ENCODE measurements at places on chromosomes 3 and 15.
A peak's percentile ranks its signal among the peaks of the same experiment; 100 is the strongest.

- DNase-seq, result no peak
Observed at GRCh38 chr3:188108703-188109412, 45.1 kb upstream of the LPP start.

DNA sequence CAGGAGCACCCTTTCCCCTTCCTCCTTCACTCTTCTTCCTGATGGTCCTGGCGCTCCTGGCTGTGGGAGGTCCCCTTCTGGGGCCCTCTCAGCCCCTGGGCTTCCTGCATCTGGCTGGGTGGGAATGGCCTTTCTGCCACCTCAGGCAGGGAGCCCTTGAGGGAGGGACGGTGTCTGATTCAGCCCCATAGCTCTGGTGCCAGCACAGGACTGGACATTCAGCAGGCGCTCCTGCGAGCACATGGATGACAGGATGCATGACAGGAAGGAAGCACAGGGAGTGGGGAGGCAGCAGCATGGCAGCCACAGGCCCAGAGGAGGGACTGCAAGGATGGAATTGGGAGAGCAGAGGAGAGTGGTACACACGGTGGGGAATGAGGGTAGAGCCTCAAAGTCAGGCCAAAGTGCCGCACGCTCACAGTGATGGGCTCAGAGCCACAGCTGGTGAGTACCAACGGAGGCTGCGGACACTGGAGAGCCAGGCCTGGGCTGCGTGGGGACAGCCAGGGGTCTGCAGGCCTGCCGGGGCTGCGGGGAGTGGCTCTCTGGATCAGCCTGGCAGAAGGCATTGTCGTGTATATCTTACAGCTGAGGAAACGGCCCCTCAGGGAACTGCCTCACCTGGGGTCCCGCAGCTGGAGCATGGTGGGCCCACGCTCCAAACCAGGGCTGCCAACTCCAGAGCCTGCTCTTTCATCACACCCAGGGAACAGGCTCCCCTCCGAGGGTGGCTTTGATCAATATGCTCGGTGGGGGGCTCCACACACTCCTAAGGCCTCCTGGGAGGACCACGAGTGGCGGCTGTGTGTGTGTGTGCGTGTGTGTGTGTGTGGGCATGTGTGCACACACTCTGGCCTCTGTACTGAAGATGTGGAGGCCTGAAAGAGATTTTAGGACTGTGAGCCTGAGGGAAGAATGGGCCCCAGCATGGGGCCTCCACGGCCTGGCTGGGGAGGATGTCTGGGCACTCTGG lies 51.4 kb upstream of the CTSH start:
- DNase-seq, result no peak

DNA sequence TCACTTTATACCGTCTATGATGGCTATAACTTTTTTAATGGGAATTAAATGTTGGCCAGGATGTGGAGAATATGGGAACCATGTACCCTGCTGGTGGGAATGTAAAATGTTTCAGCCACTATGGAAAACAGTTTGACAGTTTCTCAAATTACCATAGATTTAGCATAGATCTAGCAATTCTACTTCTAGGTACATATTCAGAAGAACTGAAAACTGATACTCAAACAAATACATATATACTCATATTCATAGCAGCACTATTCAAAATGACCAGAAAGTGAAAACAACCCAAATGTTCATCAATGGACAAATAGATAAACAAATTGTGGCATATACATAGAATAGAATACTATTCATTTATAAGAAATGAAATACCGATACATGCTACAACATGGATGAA lies 539.4 kb downstream of the IGSF11 start:
- DNase-seq, result no peak

- peak; percentile 35 for DNase-seq
Observed at GRCh38 chr3:128316481-128316891, 150.2 kb downstream of the DNAJB8 start.

GRCh38 chr15:60316961-60317360 lies 80.8 kb downstream of the ANXA2 start:
- no peak for DNase-seq

DNA sequence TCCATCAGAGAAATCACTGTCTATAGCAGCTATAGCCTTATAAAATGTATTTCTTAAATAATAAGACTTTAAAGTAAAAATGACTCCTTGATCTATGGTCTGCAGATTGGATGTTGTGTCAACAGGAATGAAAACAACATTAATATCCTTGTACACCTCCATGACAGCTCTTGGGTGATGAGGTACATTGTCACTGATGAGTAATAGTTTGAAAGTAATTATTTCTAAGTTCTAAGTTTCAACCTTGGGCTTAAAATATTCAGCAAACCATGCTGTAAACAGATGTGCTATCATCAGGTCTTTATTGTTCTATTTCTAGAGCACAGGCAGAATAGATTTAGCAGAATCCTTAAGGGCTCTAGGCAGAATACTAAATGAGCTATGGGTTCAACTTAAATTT lies 568.2 kb upstream of the BCHE start:
- no peak for DNase-seq

GRCh38 chr15:99326235-99326634 lies 75.0 kb downstream of the LRRC28 start:
- no peak for DNase-seq

GRCh38 chr3:152459572-152459971 lies 190.8 kb downstream of the MBNL1 start:
- DNase-seq, result no peak

- DNase-seq, result no peak
Observed at GRCh38 chr15:101329867-101330380, 34.9 kb upstream of the SNRPA1 start.

DNA sequence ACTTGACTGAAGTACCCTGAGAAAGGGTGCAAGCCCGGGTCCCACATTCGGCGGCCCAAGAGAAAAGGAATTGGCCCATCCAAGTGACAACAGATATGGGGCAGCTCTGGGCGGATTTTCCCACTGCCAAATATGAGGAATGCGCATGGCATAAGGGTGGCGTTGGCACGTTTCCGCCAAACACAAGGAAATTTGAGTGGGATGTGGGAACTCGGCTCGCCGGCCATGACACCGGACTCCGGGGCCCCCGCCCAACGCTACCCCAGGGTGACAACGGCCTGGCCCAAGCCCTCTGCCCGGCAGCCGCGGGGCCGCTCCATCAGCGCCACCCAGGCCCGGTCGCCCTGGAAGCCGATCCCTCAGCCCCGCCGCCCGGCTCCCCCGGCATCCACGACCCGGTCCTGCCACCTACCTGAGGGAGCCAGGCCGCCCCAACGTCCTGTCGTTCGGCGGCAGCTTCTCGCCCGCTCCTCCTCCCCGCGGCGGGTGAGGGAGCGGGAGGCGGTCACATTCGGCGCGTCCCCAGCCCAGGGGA lies 449 bp downstream of the RAF1 start:
- DNase-seq, result no peak

DNA sequence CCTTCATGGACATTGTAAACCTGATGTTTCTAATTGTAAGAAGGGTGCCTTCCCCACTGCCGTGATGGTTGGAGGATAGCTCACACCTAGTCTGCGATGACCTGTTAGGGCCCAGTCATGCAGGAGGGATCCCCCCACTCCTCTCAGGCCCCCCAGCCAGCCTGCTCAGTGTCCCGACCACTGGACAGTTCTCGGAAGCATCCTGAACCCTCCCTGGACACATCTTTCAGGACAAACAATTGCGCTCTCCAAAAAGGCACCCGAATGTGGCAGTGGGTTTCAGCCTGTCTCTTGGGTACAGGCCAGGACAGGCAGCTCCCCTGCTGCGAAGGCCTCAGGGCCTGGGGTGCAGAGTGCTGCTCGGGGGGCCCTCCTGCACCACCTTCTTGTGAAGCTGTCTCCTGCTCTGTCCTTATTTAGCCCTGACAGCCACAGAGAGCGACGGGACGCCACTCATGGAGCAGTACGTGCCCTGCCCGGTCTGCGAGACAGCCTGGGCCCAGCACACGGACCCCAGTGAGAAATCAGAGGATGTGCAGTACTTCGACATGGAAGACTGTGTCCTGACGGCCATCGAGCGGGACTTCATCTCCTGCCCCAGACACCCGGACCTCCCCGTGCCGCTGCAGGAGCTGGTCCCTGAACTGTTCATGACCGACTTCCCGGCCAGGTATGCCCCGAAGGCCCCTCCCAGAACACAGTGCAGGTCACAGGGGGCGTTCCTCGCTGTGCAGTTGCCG lies 132.3 kb downstream of the LRRK1 start:
- DNase-seq, result no peak

GRCh38 chr3:128351546-128351945 lies 115.1 kb downstream of the DNAJB8 start:
- DNase-seq, result no peak

DNA sequence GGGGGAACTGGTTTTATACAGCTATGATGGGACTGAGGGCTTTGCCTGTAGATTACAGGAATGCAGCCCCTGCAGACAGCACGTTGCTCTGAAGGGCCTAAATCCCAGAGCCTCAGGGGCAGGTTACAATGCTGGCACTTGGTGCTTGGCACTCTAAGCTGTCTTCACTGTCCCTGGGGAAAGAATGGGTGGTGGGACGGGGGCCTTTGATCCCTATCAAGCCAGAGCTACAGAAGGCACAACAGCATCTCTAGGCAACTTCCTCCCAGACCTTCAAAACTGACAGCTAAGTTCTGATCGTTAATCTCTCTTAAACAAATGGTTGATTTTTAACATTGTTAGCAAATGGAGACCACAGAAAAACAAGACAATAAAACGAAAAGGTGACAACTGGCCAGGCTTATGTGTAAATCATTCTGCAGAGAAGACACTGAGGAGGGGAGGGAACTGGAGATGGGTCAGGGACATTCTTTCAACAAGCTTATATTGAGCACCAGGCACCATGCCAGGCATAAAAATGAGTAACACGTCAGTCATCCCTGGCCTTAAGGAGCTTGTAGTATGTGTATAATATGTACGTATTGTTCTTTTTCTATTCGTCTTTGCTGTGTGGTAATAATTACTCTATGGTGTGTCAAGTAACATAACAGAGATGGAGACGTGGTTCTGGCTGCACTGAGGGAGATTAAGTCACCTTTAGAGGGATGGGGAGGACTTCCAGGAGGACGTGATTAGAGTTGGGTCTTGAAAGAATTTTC lies 49.1 kb downstream of the CA12 start:
- no peak for DNase-seq

- DNase-seq, result no peak
Observed at GRCh38 chr3:58064923-58065638, 56.9 kb downstream of the FLNB start.

DNA sequence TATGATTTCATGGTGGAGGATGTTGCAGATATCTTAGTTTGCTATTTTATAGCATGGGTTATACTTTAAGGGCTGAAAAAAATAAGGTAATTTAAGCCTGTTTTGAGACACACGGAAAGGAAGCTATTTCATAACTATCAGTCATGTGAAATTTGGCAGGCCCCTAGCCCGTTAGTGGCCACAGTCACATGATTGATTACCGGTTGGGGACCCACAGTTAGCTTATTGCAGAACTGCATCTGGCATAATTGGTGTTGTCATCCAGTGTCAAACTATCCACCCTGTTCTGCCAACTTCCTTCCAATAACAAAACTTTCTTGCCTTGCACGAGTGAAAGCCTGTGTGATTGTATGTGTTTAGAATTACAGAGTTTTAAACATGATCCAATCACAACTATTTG lies 35.2 kb downstream of the FNDC3B start:
- no peak for DNase-seq

- DNase-seq, result no peak
Observed at GRCh38 chr3:17738921-17739320, 3.5 kb downstream of the TBC1D5 start.

- DNase-seq, result no peak
Observed at GRCh38 chr3:11145888-11146287, 8.4 kb upstream of the HRH1 start.

GRCh38 chr3:187533797-187534196 lies 136.4 kb downstream of the SST start:
- no peak for DNase-seq

- no peak for DNase-seq
Observed at GRCh38 chr3:148930752-148931151, 60.6 kb upstream of the GYG1 start.
